HS-27A (cell line): ENCODE measurements at places on chromosomes 13 and 19.

- no peak for DNase-seq
Measured at GRCh38 chr13:81957121-81957520, 1616.2 kb upstream of the SPRY2 start.

GRCh38 chr19:46624958-46625661, at the start of gene PTGIR:
PTGIR (minus strand) TSS chr19:46625089; CDS start chr19:46624225, 864 bp downstream.
- DNase-seq, result no peak

DNA sequence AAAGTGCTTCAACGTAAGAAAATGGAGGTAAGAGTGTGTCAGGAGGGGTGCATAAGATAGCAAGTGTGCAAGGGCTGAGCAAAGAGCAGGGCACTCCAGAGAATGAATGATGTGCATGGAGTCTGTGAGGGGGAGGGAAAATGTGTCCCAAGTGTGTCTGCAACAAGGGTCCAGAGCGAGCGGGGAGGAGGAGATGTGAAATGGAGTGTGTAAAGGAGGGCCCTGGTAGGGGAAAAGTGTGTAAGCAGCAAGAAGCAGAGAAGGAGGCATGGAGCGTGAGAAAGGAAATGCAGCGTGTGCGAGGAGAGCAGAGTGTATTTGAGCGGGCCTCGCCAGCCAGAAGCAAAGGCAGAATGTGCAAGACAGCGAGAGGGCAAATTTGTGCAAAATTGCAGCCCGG, 11.8 kb downstream of the C19orf81 start:
- no peak for DNase-seq

DNA sequence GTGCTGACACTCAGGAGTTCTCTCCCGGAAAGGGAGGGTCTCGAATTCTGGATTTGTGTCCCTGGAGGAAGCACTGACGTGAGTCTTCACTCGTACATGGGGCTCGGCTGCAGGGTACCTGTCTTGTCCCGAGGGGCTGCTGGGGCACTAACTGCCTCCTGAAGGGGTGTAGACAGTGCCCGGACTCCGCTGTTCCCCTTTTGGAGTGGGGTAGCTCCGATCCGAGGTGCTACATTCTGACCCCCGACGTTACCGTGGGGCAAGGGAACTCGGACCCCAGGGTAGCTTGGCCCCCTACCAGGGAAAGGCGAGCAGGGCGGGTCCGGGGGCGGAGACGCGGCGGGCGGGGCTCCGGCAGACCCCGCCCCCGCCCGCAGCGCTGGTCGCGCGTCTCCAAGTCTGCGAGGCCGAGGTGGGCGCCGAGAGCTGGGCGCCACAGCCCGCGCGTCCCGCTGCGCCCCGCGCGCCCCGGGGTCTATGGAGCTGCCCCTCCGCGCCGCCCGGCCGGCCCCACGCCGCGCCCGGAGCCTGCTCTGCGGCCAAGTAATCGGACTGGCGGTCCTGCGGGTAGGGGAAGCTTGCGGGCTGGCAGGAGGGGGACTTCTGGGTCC, at the start of gene NPAS1:
TSS of gene NPAS1 (plus strand) at position 407 of the 611 bp plus-strand sequence. CDS start 1,211 bp downstream, outside the sequence.
- no peak for DNase-seq

- DNase-seq, result no peak
Measured at GRCh38 chr19:6358003-6358402, 3.3 kb upstream of the CLPP start.

DNA sequence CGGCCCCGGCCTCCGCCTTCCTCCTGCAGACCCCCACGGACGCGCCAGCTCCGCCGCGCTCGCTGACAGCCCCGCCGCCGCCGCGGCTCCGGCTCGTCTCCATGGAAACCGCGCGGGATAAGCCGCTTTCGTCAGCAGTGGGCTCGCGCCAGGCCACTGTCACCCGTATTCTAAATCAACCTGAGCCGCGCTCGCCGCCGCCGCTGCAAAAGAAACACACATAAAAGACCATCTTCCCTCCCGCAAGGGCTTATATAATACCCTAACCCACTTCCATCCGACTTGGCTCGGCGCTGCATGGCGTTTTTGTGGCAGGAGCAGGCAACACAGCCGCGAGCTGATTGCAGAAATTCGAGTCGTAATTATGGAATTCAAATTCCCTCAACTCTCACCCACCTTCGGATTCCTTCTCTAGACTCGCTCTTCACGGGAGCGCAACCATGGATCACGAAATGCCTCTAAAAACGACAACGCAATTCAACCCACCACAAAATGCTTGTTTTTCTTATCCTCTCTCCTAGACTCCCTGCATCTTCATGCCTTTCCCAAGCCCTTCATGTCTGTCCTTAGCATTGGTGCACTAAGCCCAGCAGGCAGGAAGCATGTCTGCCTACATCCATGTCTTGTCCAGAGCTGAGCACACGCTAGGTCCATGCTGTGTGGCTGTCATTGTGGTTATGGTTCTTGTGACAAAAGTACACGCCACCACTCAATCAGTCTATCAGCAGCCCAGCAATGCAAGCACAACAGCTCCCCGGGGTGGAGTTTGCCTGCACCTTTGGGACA, at the start of gene AMER2:
TSS of gene AMER2 (minus strand) at position 772 of the 786 bp plus-strand sequence. CDS start at position 103, 669 bp downstream.
- DNase-seq, result no peak

GRCh38 chr13:59300355-59301173, 863.2 kb downstream of the DIAPH3 start:
- no peak for DNase-seq

DNA sequence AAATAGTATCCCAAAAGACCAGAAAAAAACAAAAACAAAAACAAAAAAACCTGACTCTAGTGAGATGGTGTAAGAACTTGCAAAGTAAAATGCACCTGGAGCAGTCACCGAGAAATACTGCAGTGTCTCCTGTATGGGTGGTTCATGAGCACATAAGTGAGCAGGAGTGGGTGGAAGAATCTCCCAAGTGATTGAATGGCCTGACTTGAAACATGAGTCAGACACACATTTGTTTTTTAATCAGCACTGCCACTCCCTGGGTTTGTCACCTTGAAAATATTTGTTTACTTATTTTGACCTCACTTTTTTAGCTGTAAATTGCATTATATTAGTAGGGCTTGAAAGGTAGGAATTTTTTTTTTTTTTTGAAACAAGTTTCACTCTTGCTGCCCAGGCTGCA, 2.0 kb downstream of the ZNF431 start:
- DNase-seq, result no peak

GRCh38 chr19:42274065-42274682, 5.1 kb downstream of the CIC start:
- no peak for DNase-seq
